ENCODE measurements at places on chromosomes 3 and 15.

DNA sequence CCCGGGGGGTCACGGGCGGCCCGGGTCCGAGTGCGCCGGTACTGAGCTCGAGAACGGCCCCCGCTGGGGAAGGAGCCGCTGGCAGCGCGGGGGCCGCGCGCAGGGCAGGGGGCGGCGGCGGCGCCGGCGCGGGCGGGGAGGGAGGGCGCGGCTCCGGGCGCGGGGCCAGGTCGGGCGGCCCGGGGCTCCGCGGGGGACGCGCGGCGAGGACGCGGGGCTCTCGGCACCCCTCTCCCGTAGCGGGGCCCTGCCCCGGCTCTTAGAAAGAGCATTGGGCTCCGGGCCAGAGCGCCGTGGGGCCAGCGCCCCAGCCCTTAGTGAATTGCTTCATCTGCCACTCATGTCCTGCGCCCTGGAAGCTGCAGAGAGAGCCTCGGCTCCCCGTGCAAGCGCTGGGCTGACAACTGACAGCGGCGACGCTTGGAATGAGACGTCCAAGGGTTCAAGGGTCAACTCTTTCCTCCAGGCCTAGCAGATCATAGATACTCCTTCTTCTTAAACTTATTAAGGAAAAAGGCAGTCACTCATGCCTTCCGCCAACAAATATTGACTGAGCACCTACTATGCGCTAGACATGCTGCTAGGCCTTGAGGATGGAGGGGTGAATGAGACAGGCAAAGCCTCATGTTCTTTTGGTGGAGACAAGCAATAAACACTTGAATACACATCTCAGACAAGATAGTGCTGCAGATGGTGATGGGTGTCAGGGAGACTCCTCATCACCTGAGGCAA lies 140.8 kb downstream of the SMAD6 start:
- no peak for DNase-seq

GRCh38 chr15:87579537-87579936 lies 677.0 kb downstream of the NTRK3 start:
- DNase-seq: no peak

DNA sequence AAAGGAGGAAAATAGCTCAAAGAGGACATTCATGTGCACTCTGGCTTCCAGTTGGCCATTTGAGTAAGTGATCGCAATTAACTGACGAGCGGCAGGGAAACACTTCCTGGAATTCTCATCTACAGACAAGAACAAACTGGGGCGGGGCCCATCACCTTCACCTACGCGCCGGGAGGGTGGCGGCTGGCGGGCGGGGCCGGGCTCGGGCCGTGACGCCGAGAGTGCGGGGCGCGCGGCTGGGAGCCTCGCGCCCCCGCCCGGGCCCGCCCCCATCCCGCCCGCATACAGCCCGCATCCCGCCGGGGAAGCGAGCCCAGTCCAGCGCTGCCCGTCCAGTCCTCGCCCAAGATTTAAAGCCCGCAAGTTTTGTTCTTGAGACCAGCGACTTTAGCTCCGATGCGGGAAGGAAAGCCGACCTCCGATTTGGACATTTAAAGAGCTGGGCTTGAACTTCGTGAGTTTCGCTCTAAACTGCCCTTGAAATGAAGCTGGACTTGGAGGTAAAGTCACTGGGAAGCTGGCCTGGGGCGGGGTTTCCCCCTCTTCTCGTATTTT lies at the start of gene B3GNT5:
Gene B3GNT5, plus strand, starts transcription at position 281 of the 555 bp plus-strand sequence. CDS start 16,546 bp downstream, outside the sequence.
- peak; percentile 26 for DNase-seq

- DNase-seq: no peak
These were observed 52.5 kb upstream of the CORO2B start for GRCh38 chr15:68526269-68526668.

GRCh38 chr3:50242381-50242770 lies 6.4 kb downstream of the GNAI2 start:
- DNase-seq: no peak

Data from CD4-positive, alpha-beta T cell treated with Interleukin-21 for 1 hour (primary cell).